ENCODE measurements at places on chromosomes 7 and 10. TPM values are rescaled to one million over a fixed set of nuclear protein-coding genes. Genes with fewer than 3 reads are reported as not detected.

Gene C10orf95
- total RNA-seq: 0.51 TPM

GRCh38 chr7:136897676-136898075 lies 29.2 kb downstream of the CHRM2 start:
- no peak for DNase-seq

- no peak for DNase-seq
These were observed 312.8 kb upstream of the ZMIZ1 start for GRCh38 chr10:78755877-78756455.

- no peak for DNase-seq
These were observed 103.5 kb upstream of the FAM20C start for GRCh38 chr7:88927-89231.

DNA sequence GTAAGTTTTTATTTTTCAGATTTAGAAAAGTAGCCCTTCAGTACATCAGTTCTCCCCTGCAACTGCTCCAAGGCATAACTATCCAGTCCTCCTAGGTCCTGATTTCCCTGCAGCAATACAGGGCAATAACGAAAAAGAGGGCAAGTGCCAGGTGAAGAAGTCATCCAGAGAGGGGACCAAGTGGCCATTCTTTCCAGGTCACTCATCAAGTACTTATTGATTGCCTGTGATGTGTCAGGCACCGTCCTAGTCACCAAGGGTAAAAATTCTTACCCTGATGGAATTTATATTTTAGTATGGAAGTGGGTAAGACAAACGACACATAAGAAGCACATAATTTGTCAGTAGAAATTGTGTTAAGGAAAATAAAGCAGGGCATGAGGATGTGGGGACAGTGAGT lies 67.1 kb upstream of the GSDME start:
- no peak for DNase-seq

Gene CFAP46
- total RNA-seq: 3.7 TPM

Gene HHEX
- total RNA-seq: 50.3 TPM

Gene ABCB8
- 46.5 TPM for total RNA-seq

Gene CABCOCO1
- not detected for total RNA-seq
